Fibroblast of villous mesenchyme (primary cell): ENCODE measurements at places on chromosomes 12 and 14. TPM values are rescaled to one million over a fixed set of nuclear protein-coding genes. Genes with fewer than 3 reads are reported as not detected.

ZNF891 gene
- total RNA-seq: 0.86 and 0.97 TPM in 2 replicates

ZBTB1 gene
- total RNA-seq: 52.8 and 83.8 TPM in 2 replicates

LRRK2 gene
- total RNA-seq: 1.3 and 1.6 TPM in 2 replicates

RNASE1 gene
- not detected in 2 replicates for total RNA-seq

LIN7A gene
- 6.4 and 10.4 TPM in 2 replicates for total RNA-seq

OR4E2 gene
- not detected in 2 replicates for total RNA-seq

UNG gene
- total RNA-seq: 16.4 and 31.5 TPM in 2 replicates

LPAR5 gene
- not detected in 2 replicates for total RNA-seq

TMEM132D gene
- not detected in 2 replicates for total RNA-seq

DAO gene
- total RNA-seq: not detected in 2 replicates
